ENCODE measurements at places on chromosomes 7 and 10.

DNA sequence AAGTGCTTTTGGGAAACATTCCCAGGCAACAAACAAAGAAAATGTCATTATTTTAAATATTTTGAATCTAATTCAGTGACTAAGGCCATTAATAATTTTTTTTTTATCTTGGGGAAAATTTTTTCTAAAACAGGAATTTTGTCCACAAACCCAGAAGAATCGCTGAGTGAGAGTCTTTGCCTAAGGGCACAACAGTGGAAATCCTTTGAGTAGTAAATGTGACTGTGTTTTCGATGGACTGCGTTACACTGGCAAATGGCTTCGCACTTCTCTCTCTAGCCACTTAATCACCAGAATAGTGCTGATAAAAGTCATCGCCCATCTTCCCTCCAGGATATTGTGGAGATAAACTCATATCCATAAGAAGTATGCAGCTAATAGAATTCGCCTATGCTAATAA, 430.3 kb upstream of the AKR1E2 start:
- DNase-seq, result no peak

- DNase-seq, result no peak
These were observed 8.0 kb upstream of the CFAP70 start for GRCh38 chr10:73366381-73367298.

DNA sequence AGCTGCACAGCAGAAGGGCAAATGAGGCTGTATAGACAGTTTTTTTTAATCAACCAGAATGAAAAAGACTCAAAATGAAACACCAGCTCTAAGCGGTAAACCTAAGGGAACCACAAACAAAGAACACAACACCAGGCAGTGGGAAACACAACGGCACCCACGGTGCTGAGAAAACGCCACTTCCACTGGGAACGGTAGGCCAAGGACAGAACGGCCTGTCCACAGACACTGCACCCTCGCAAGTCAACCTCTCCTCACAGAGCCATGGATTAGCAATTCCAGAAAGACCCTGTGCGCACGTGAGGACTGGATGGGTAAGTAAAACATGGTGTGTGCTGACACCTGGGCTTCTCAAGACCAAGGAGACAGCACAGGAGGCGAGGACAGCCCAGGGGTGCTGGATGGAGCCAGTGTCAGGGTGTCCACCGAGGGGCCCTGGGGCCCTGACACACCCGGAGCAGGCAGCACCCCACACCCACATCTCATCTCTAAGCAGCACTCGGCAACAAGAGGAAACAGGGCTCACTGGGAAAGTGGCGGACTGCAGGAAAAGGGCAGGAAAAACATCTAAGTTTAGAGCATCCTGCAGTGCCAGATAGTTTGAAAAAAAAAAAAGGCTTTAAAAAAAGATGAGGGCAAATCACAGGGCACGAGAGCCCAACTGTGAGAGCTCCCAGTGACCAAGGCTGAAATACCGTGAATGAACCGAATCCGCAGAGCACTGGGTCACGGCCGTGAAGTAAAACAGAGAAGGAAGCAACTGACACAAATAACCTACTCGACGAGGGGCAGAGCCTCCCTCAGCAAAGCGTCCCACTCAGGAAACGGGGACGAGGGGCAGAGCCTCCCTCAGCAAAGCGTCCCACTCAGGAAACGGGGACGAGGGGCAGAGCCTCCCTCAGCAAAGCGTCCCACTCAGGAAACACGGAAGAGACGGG, 120.2 kb downstream of the MAD1L1 start:
- DNase-seq, result no peak

DNA sequence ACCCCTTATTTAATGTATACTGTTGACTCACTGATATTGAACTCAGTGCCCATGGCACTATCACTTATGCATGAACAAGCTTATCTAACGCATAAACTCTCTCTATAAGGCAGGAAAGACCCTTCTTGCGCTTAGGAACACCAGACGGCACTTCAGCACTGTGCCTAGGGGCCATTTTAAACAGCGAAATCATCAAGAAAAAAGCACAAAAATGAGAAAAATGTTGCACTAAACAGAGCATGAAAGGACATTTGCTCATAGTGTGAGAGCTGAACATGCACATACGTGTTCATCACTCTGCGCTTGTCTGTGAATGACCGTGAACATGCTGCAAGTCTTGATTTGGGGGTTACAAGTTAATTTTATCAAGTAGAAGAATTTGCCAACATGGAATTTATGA, 109.6 kb downstream of the WDR11 start:
- no peak for DNase-seq

DNA sequence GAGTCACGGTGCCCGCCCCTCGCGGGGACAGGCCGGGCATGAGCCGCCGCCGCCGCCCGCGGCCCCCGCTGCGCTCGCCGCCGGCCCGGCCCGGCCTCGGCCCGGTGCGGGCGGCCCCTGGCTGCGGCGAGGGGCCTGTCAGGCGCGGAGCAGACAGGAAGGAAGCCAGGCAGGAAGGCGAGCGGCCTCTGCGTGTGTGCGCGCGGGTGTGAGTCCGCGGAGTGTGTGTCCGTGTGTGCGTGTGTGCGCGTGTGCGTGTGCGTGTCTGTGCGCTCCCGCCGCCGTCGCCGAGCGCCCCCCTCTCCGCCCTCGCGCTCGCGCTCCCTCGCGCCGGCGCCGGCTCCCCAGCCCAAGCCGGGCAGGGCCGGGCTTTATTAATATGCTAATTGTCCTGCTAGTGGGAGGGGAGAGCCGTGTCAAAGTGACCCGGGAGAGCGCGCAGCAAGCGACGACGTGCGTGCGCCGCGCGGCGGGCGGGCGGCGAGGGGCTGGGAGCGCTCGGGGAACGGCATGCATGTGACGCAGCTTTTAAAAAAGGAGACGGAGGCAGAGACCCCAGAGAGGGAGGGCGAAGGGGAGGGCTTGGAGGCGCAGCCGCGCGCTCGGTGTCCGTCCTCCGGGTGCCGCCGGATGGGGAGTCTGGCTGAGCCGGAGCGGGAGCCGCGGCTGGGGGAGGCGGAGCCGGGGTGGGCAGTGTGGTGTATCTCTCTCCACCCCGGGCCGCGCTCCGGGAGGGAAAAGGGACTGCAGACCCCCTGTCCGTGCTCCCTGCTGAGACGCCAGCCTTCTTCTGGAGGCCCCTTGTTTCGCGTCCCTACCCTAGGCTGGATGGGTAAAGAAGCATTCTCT, at the start of gene LDB1:
TSS of gene LDB1 (minus strand) at position 227 of the 849 bp plus-strand sequence. CDS start 258 bp downstream, outside the sequence.
- DNase-seq, result no peak

DNA sequence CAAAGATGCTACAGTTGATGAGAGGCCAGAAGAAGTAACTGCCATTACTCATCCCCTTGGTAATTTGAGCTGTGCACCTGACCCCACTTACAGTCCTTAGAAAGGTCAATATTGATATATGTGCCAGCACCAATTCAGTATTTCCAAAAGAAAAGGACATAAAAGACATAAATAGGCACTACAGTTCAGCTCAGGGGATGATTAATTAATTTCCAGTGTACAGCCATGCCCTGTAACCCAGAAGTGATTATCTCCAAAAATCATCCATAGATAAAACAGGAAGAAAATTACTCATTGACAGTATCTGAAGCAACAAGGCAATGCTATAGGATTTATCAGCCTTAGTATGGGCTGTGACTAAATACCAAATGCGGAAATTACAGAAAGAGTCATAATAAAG, 82.4 kb downstream of the PHYHIPL start:
- DNase-seq, result no peak

DNA sequence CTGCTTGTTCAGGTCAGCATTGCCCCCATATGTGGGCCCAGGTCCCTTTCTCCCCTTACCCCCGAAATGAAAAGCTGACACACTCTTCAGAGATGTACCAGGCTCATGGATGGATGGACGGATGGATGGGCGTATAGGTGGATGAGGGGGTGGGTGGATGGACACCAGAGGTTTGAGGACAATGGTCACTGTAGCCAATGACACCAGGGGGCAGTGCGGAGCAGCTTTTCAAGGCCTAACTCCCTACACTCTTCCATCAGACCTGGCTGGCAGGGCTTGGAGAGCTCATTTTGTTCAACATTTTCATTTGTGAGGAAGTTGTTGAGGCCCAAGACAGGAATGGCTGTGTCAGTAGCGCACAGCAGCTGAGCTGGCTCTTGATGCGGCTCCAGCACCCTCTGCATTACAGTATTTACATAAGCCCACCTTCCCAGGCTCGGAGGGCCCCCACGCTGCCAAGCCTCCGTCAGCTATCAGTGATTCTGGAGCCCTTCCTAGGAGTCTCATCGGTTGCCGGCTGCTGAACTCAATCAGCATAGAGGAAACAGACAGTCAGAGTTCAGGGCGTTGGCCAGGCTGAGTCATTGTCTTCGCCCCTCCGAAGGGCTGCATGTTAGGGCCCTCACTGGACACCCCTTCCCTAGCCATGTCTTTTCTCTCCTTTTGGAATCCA, 11.6 kb upstream of the FFAR4 start:
- peak; percentile 33 for DNase-seq

GRCh38 chr7:94190599-94191061, 186.5 kb upstream of the BET1 start:
- DNase-seq, result peak; percentile 88

- no peak for DNase-seq
These were observed 238.2 kb downstream of the CELF2 start for GRCh38 chr10:11255796-11256444.

DNA sequence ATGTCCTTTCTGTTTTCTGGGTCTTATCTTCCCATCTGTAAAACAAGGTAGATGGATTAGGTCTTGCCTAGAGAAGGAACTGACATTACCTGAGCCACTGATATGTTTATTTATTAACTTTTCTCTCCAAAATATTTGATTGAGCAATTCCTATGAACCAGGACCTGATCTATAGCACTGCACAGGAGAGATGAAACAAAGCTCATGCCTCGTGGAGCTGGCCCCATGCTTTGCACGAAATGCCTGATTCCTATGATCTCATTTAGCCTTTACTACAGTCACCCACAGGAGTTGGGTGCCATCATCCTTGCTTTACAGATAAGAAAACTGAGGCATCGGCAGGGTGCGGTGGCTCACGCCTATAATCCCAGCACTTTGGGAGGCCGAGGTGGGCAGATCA, 48.2 kb upstream of the ZMIZ1 start:
- DNase-seq, result no peak

GRCh38 chr10:103982639-103983038, 15.7 kb downstream of the SLK start:
- DNase-seq, result no peak

DNA sequence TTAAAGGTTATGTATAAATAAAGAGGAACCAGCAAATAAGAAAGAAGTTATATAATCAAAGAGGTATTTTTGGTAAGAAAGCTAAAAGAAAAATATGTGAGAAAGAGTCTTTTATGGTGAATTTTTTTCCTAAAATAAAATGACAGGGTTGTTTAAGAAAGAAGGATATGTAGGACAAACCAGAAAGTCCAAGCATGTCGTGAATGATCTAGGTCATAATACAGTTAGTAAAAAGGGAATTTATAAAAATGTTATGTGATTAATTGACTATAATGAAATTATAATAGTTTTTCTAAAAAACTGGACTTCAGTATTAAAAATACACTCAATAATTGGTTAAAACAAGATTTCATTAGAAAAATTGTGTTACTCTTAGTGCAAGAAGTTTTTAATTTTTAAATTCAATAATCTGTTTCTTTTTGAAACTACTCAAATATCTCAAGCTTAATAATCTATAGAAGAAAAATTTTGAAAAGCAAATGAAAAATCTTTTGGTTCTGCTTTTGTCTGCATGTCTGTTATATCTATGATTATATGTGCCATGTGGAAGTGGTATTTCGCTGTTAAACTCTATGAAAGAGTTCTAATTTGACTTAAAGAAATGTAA, 23.3 kb downstream of the AVL9 start:
- DNase-seq, result no peak

GRCh38 chr7:45682358-45682735, 108.2 kb downstream of the ADCY1 start:
- no peak for DNase-seq

GRCh38 chr10:42734536-42734935, 48.1 kb upstream of the BMS1 start:
- DNase-seq, result no peak

DNA sequence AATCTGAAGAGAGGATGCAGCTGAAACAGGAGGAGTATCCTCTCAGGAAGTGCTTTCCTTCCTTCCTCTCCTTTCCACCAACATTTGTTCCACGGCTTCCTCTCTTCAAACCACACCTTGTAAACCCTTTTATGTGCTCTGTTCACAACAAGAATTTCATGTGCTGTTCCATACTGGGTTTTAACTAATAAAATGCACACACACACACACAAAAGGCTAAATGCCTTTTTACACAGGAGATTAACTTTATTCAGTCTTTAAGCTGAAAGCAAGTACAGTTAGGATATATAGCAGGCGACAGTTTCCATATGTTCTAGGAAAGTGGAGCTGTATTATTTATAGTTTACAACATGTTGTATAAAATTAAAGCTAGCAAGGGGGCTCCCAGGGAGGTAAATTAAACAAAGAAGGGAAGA, 106.7 kb downstream of the REEP3 start:
- DNase-seq, result no peak

DNA sequence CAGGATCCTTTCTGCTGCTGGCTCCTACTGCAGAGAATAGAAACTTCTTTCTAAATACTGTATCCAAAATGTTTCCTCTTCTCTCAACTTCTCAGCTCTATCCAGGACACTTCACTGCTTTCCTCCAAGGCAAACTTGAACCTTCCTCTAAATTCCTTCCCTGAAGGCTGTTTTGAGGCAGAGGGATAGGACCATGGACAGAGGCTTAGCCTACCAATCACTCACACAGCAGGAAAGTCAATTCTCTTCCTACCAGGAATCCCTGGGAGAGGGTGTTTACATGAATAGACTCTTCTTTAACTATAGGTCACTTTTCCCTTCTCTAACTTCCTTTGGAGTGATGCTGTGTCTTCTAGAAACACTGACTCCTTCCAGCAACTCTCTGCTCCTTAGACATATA, 115.6 kb upstream of the MKLN1 start:
- DNase-seq, result no peak

DNA sequence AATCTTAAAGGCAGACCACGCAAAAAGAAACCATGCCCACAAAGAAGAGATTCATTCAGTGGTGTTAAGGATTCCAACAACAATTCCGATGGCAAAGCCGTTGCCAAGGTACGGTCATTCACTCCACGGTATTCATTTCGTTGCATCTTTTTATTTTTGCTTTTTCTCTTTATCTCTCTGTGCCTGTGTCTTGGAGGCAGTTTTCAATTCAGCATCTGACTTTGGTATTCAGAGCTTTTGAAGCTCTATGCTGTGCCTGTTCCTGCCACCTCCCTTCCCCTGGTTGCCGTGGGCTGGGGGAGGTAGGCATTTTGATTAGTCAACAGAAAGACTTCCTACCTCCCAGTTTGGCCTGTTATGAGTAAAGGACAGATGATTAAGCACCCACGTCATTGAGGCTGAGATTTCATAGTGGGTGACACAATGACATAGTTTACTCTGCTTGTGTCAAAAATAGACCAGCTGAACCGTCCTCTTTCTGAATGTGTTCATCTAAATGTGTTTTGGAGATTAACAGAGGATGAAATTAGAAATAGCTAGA, 149.5 kb downstream of the ARID5B start:
- no peak for DNase-seq

GRCh38 chr7:19016140-19016539, 101.3 kb downstream of the TWIST1 start:
- no peak for DNase-seq

- DNase-seq, result no peak
These were observed 48.7 kb downstream of the UPF2 start for GRCh38 chr10:11993834-11994468.
